ENCODE measurements at places on chromosomes 7 and 10. TPM values are rescaled to one million over a fixed set of nuclear protein-coding genes. Genes with fewer than 3 reads are reported as not detected.

The HHEX gene
- total RNA-seq = not detected

The PLEKHS1 gene
- total RNA-seq = not detected

The P4HA1 gene
- total RNA-seq = 3.5 TPM

The ZFYVE27 gene
- 48.5 TPM for total RNA-seq

The EGR2 gene
- total RNA-seq = 0.37 TPM

The CEP55 gene
- 6.0 TPM for total RNA-seq

The CTTNBP2 gene
- 22.2 TPM for total RNA-seq

The CYP2C18 gene
- total RNA-seq = not detected

The LRMDA gene
- 2.1 TPM for total RNA-seq

The RADIL gene
- total RNA-seq = 31.3 TPM

The TACC2 gene
- 499 TPM for total RNA-seq

The STEAP1B gene
- total RNA-seq = not detected

The SFRP5 gene
- total RNA-seq = not detected

The GLI3 gene
- 2.9 TPM for total RNA-seq

The MSMB gene
- not detected for total RNA-seq
